ENCODE measurements at places on chromosomes 7 and 10. TPM values are rescaled to one million over a fixed set of nuclear protein-coding genes. Genes with fewer than 3 reads are reported as not detected.

Gene MRLN
- total RNA-seq: not detected

Gene TACC2
- total RNA-seq: 236 TPM

Gene LGI1
- total RNA-seq: not detected

Gene MOGAT3
- total RNA-seq: not detected

Gene OR6V1
- not detected for total RNA-seq

Gene PLAC9
- total RNA-seq: 24.1 TPM

Gene JCAD
- total RNA-seq: 67.6 TPM

Gene HOXA9
- 1.2 TPM for total RNA-seq

Gene VIM
- 1,272 TPM for total RNA-seq

Gene MICU1
- 52.2 TPM for total RNA-seq

Gene KEL
- total RNA-seq: 0.87 TPM

- H3K27ac ChIP-seq: no peak overlapping the region
- no peak overlapping the region for H3K4me3 ChIP-seq
- DNase-seq: no peak
Observed at GRCh38 chr7:153523320-153524015, 528.7 kb upstream of the DPP6 start.

DNA sequence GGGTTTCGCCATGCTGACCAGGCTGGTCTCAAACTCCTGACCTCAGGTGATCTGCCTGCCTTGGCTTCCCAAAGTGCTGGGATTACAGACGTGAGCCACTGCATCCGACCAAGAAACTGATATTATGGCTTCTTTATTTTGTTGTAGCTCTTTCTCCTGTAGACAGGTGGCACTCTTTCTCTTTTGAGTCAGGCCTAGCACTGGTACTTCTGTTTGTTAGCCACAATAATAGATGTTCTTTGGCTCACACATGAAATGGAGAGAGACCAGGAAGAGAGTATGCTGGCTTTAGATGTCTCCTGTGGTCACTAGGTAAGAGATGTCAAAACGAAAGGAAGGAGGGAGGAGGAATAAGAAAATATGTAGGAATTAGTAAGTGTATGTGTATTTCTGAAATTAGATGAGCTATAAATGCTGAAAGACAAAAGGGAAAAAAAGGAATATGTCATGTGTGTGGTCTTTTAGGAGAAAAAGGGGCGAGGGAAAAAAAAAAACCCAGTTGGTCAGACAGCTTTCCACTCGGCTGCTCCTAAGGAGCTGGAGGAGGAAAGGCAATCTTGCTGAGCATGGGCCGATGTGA, 78.7 kb downstream of the CLEC2L start:
- no peaks in the 10 kb centered on the region for H3K4me1 ChIP-seq
- H3K4me3 ChIP-seq: no peak overlapping the region
- H3K27ac ChIP-seq: no peak overlapping the region
- no peak for DNase-seq

DNA sequence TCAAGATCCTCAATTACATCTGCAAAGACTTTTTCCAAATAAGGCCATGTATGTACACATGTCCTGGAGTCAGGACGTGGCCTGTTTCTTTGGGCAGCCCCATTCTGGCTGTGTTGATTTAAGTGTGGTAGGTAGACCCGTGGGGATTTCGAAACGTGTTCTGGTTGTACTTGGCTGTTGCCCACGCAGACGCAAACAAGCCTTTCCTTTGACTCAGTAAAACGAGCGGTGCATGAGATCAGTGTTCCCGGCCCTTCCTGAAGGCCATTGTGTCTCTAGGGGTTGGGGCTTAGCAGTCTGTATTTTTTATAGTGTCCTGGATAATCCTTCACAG, 64.8 kb upstream of the DNAJB6 start:
- no peak overlapping the region for H3K4me3 ChIP-seq
- H3K4me1 ChIP-seq: peaks cover 20% of the 10 kb centered on the region
- H3K36me3 ChIP-seq: peaks cover 32% of the 10 kb centered on the region
- no peaks in the 10 kb centered on the region for H3K27me3 ChIP-seq

DNA sequence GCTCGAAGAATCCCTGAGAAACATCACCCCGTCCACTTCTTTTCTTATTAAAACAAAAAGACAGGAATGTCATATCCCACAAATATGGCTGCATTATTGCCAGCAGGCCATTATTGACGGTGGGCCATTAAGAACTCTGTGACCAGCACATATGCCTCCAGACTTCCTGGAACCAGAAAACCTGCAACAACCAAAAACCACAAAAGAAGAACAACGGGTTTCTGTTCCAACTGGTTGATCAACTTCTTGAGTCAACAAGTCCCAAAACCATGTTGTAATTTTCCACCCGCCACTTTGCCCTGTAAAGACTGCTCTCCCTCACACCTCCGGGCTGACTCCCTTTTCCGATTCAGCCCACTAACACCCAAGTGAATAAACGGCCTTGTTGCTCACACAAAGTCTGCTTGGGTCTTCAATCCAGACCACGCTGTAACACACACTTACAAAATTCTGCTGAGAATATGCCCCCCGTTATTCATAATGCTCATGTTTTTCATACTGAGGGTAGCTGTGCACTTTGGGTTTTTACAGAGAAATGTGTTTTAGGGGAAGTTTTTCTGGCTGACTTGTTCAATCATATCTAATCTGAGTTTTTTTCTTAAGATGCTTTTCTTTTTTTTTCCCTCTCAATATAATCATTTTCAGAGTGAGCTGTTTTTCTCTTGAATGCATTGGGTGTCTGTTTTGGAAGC, 20.7 kb downstream of the ZNF107 start:
- H3K36me3 ChIP-seq: peaks cover 14% of the 10 kb centered on the region
- H3K27ac ChIP-seq: no peak overlapping the region
- no peak overlapping the region for H3K4me3 ChIP-seq
- no peaks in the 10 kb centered on the region for H3K4me1 ChIP-seq
- no peaks in the 10 kb centered on the region for H3K27me3 ChIP-seq

GRCh38 chr7:33517191-33517590, 387.8 kb downstream of the BBS9 start:
- no peaks in the 10 kb centered on the region for H3K27me3 ChIP-seq
- H3K4me1 ChIP-seq: no peaks in the 10 kb centered on the region
- no peak overlapping the region for H3K27ac ChIP-seq
- no peak for DNase-seq

DNA sequence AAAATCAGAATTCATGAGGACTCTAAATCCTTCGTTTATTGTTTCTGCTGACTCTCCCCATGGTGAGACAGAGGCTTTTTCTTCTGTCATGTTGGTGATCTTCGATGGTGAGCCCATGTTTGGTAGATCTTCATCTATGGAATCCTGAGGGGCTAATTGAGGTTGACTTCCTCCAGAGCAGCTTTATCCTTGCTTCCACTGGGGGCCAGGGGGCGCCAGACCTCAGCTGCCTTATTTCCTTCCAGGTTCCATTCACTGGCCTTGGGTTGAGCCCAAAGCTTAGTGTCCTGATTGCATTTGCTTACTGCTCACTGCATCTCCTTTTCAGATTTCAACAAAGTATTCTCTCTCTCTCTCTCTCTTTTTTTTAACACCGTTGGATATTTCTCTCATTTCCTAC, 80.7 kb downstream of the GCC1 start:
- DNase-seq: no peak
- H3K36me3 ChIP-seq: no peaks in the 10 kb centered on the region
- no peaks in the 10 kb centered on the region for H3K27me3 ChIP-seq

DNA sequence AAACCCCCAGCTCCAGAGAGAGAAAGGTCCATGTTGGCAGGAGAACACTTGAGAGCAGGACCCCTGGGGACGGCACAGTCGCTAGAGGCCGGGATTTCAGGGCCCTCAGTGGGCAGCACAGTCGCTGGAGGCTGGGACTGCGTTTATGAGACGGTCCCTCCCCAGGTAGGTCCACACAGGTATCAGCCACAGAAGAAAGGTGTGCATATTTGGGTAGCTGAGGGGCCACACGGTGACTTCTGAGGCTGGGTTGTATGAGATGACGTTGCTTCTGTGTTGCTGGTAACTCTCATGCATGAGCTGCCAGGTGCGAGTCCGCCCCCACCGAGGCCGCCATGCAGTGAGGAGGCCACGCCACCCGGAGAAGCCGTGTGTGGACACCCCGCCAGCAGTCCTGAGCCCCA, 56.9 kb upstream of the PPP2R2D start:
- H3K36me3 ChIP-seq: no peaks in the 10 kb centered on the region
- H3K4me3 ChIP-seq: no peak overlapping the region
- H3K27ac ChIP-seq: no peak overlapping the region
- H3K27me3 ChIP-seq: no peaks in the 10 kb centered on the region

GRCh38 chr7:139598642-139599041, 75.2 kb downstream of the CLEC2L start:
- DNase-seq: no peak
- peaks cover 99% of the 10 kb centered on the region for H3K36me3 ChIP-seq
- no peaks in the 10 kb centered on the region for H3K27me3 ChIP-seq

DNA sequence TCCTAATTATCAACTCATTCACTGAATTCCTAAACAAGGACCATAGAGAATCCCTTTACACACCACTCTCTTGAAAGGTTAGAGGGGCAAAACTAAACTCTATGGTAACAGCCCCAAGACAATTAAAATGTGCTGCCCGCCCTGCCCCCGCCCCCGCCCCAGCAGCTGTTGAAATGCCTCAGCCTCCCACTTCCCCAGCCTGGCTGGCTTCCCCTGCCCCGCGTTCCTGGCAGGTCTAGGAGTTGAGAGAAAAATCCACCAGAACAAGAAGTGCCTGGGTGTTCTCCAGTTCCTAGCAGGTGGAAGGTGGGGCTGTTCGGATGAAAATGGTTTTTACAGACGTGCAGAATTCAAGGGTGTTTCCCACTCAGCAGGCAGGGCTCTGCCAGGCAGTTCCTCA, 109.5 kb upstream of the ZEB1 start:
- H3K4me3 ChIP-seq: no peak overlapping the region
- no peak for DNase-seq
- no peaks in the 10 kb centered on the region for H3K27me3 ChIP-seq
- no peaks in the 10 kb centered on the region for H3K4me1 ChIP-seq

DNA sequence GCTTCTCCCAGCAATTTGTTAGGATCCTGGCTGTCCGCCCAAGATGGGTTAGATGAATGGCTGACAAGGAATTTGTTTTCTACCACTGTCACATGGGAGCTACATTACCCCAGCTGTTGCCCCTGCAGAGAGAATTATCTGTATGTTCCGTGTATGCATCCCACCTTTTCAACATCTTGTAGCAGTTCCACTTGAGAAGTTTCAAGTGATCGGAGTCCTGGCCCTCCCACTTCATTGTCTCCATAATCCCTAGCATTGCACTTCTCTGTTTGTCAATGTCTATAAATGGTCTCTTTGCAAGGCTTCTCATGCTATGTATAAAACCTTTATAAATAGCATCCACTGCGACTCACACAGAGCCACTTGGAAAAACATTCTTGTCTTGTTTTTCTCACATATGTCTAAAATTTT, 972.5 kb downstream of the CNTNAP2 start:
- H3K27ac ChIP-seq: no peak overlapping the region
- H3K27me3 ChIP-seq: no peaks in the 10 kb centered on the region
- no peaks in the 10 kb centered on the region for H3K36me3 ChIP-seq
- no peaks in the 10 kb centered on the region for H3K4me1 ChIP-seq
- DNase-seq: no peak

DNA sequence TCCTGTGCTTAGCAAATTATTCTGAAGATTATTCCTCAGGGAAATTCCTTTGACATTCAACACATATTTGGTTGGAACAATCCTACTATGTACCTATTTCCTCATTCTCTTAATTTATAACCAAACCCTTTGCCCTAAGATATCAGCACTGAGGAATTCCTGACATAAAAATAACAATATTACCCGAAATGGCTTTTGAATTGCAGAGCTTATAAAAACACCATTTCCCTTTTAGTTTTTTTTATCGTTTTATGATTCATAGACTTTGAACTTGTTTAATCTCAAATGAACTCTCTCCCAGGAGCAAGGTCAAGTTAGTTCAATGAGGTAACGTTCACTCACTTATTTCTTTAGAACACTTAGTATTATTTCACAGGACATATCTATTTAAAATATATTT, 7.7 kb upstream of the ABCB1 start:
- no peaks in the 10 kb centered on the region for H3K27me3 ChIP-seq
- no peaks in the 10 kb centered on the region for H3K4me1 ChIP-seq
- H3K4me3 ChIP-seq: no peak overlapping the region
- no peak for DNase-seq
- no peak overlapping the region for H3K27ac ChIP-seq

GRCh38 chr10:43785252-43785651, 136.6 kb upstream of the ZNF32 start:
- no peak overlapping the region for H3K27ac ChIP-seq
- no peak for DNase-seq
- no peaks in the 10 kb centered on the region for H3K4me1 ChIP-seq
- no peaks in the 10 kb centered on the region for H3K27me3 ChIP-seq

GRCh38 chr7:133910761-133911160, 216.4 kb upstream of the LRGUK start:
- DNase-seq: no peak
- no peak overlapping the region for H3K27ac ChIP-seq
- H3K27me3 ChIP-seq: no peaks in the 10 kb centered on the region
- H3K4me3 ChIP-seq: no peak overlapping the region
- H3K36me3 ChIP-seq: no peaks in the 10 kb centered on the region
- no peaks in the 10 kb centered on the region for H3K4me1 ChIP-seq

Measured in upper lobe of right lung (tissue), 1 donor.